ENCODE measurements at places on chromosomes 11 and 22. TPM values are rescaled to one million over a fixed set of nuclear protein-coding genes. Genes with fewer than 3 reads are reported as not detected.

C22orf42 gene
- not detected for total RNA-seq

DNA sequence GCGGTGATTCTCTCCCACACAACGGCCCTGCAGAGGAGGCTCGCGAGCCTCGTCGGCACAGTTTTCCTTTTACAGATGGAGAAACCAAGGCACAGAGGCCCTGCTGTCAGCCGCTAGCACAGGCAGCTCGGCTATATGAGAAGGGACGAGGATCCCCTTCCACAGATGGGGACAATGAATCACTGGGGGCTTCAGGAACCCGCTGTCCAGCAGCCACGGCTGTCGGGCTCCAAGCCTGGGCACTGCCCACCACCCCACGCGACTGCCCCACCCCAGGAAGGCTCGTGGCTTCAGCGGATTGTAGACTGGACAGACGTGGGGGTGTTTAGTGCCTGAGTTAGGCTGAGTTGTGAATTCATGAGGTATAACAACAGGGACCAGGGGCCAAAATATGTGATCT is 17.2 kb upstream of the FGF3 start:
- no peak for DNase-seq

PRG2 gene
- total RNA-seq: not detected

CCDC157 gene
- 0.45 TPM for total RNA-seq

RASSF10 gene
- total RNA-seq: not detected

DNA sequence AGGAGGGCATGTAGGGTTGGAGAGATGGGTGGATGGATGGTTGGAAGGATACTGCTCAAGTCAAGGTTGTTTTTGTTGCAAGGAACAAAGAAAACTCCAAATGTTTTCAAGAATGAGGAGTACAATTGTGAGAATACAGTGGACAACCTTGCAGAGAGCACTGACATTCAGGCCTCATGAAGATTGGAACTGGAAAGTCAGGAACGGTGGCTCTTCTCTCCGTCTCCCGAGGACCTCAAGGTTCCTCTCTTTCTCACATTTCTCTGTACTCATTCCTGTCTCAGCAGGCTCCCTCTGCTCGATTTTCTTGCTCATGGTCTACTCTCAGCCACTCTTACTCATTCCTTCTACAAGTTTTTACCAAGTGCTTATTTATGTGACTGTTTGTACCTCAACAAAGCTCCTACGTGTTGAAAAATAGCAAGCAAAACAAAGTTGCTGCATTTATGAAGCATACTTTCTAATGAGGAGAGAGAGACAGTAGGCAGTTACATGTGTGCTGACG is 97.6 kb downstream of the SWAP70 start:
- no peak for DNase-seq

- DNase-seq: no peak
Measured at GRCh38 chr11:105456950-105457349, 152.9 kb upstream of the GRIA4 start.

DNA sequence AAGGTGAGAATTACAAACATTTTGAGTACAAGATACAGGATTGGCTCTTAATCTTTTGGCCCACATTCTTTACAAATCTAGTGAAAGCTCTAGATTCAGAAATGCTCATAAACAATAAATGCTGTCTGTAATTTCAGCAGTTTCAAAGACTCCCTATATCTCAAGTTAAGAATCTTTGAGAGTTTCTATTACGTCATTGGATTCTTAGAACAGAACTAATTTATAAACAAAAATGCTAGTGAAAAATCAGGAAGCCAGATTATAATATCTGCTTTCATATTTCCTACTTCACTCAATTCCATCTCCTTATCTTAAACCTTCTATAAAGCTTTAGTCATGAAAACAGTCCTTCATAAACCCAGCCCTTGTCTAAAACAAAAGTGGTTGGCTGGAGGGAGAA is 32.1 kb downstream of the CTSC start:
- DNase-seq: no peak

- no peak for DNase-seq
Measured at GRCh38 chr11:112504056-112504455, 243.4 kb upstream of the PLET1 start.

DNA sequence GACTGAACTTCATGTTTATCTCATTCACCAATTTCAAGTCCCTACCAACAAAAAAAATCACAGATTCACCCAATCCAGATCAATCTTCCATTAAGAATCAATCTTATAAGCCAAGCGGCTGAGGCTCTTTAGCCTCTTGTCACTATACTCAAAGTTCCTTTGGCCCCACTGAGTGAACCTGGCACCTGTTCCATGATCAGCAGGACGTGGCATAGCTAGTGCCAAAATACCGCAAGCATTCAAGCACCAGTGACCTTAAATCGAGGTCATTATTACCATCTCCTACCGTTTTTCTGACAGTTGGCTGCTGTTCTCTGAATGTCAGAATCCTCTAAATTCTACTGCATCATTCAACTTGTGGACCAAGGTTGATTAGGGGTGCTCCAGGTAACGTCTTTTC is 141.2 kb downstream of the CADM1 start:
- DNase-seq: no peak

GRCh38 chr11:67387069-67387468 is 4.7 kb upstream of the RAD9A start:
- no peak for DNase-seq

- no peak for DNase-seq
Measured at GRCh38 chr22:21918466-21919185, 34.0 kb downstream of the PPM1F start.

DNA sequence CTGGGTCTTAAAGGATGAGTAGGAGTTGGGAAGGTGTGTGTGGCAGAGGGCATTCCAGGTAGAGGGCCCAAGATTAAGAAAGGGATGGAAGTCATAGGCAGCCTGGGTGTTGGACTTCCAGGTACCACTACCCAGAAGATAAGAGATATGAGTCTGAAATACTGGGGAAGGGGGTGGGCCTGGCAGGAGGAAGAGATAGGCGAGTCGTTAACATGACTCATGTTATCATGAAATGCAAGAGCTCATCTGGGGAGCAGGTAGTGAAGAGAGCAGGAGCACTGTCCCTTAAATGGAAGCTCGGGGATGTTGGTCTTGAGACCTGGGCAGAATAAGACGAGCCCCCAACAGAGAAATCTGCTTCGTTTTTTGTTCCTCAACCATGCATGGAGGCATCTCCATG is 10.2 kb downstream of the ZC3H7B start:
- DNase-seq: no peak

GRCh38 chr11:85805387-85805786 is 5.6 kb downstream of the SYTL2 start:
- no peak for DNase-seq

NAALAD2 gene
- not detected for total RNA-seq

DNA sequence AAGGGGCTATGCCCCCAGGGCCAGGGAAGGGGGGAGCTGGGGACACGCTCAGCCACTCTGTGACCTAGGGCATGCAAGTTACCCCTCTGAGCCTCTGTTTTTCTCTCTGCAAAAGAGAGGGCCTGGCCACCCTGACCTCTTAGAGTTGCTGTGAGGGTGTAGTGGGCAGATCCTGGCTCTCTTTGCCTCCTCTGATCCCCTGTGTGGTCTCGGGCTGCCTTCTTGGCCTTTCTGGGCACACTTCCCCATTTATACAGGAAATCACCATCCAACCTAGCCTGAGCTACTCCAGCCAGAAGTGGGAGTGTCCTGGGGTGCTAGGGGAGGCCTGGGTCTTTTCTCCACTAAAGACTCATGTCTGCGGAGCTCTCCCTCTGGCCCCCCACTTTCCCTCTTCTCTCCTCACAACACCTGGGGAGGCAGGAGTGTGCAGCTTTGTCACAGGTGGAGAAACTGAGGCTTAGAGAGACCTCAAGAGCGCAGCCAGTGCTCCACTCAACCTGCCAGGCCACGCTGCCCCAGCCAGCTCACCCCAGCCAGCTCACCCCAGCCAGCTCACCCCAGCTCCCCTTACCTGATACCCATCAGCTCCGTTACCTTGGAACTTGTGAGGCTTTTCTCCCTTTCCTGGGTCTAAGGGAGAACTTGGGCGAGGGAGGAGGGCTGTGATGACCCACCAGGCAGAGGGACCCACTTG is 1.4 kb downstream of the AIFM3 start:
- no peak for DNase-seq
